ENCODE measurements at places on chromosomes 2 and 18. TPM values are rescaled to one million over a fixed set of nuclear protein-coding genes. Genes with fewer than 3 reads are reported as not detected.

DNA sequence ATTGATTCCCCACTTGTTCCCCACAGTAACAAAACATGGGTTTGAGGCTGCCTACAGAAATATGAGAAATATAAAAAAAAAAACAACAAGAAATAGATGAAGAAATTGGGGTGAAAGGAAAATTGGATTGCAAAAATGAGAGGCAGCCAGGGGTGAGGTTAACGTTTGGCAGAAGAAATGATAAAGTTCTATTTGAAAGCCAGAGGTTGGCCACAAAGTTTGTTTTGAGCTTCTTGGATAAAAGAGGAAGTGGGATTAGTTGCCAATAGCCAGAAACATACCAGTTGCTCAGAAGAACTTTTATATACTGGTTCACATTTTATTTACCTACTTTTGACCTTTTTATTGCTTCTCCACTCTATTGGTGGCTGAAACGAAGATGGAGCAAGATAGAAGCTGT, 67.5 kb downstream of the FASTKD2 start:
- no peak for DNase-seq

DNA sequence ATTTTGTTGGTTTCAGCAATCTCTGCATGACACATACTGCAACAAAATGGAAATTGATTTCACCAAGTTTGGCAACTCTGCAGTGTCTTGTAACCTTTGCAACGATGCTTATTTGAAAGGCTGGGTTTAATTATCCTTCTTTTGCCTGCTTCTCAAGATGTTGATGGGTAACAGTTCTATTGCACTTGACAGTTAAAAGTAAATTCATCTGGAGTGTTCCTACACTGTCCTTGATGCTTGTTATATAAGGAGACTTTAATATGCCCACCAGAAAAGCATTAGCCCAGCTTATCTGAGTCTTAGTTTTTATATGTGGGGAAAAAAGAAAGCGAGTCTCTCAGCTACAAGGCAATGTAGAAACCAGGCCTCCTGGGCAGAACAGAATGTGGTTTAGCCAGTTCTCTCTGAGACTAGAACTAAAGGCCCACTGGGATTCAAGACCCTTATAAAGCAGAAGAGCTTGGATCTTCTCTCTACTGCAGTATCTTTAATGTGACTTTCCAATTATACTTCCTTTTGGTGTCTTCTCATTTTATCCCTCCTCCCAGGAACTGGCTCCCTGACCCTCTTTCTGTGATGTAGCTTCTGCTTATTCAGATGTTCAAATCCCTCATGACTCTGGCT, 106.8 kb upstream of the LYPD6 start:
- no peak for DNase-seq

DNA sequence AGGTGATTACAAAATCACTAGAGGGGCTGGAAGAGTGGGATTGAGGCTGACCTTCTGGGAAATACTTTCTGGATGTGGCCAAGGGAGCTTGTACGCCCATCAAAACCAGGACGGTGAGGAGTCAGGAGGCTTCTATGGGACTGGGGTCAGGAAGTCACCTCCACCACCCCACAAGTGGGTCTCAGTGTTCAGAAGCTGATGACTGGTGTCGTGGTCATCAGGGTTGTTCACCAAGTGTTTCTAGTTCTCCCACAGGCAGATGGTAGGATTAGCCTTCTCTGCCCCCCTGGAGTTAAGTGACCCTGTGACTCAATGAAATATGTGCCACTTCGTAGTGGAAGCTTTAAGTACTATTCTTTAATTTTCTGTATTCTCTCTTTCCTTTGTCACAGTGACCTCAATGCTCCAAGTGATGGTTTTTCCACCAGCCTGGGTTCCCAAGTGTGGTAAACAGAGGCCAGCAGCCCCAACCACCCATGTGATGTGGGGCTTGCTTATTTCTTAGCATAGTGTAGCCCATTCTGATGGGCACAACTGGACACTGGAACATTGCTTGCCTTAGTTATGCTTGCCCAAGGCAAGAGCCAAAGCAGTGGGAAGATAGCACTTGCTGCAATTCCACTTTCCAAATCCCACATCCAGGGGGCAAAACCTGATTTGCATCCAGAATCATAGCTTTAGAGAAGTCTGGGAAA, 258.8 kb downstream of the CYP26B1 start:
- DNase-seq, result no peak

DNA sequence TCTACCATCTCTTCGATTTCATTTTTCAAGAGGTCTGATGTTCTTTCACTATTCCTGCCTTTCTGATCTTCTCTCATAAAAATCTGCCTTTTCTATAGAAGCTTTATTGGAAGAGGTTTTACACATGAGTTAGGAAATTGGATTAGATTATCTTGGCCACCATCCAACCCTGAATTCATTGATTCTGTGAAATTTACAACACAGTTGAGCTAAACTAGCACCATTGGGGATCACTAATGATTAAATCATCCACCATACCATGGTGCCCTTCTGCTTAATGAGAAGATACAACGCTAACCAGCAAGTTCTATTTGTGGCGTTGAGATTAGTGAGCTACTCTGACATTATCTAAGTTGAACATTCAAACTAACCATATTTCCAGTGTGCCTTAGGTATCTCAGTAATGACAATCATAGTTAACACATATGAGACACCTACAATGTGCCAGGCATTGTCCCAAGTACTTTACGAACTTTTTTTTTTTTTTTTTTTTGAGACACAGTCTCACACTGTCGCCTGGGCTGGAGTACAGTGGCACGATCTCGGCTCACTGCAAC, 17.3 kb upstream of the LBH start:
- DNase-seq, result no peak

GRCh38 chr2:48412443-48413250, 117.3 kb upstream of the STON1 start:
- DNase-seq, result no peak

Gene PPP1R1C
- total RNA-seq, result 22.2 TPM

Gene CTLA4
- not detected for total RNA-seq

Gene CERKL
- not detected for total RNA-seq

Gene VWA3B
- total RNA-seq, result not detected

Gene CXCR2
- total RNA-seq, result 0.87 TPM

Gene AQP12B
- total RNA-seq, result not detected

Gene DNPEP
- 45.4 TPM for total RNA-seq

Measured in right lobe of liver (tissue), 6 donors.